ENCODE measurements at places on chromosomes 4 and X.

DNA sequence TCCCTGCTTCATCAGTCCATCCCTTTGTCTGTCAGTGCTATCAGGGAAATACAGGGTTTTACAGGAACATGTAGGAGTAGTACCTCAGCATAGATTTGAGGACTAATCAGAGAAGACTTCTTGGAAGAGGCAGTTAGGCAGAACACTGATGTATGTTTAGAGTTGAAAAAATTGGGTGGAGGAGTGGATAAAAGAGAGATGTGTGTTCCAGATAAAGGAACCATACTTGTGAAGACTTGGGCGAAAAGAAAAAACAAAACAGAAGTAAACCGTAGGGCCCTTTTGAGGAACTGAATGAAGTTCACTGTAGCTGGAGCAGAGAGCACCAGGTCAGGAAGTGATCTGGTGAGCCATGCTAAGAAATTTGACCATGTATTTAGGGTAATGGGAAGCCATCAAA is 32.3 kb downstream of the AFF1 start:
- no peak for DNase-seq

GRCh38 chr4:173247321-173247720 is 78.7 kb downstream of the GALNT7 start:
- DNase-seq, result no peak

DNA sequence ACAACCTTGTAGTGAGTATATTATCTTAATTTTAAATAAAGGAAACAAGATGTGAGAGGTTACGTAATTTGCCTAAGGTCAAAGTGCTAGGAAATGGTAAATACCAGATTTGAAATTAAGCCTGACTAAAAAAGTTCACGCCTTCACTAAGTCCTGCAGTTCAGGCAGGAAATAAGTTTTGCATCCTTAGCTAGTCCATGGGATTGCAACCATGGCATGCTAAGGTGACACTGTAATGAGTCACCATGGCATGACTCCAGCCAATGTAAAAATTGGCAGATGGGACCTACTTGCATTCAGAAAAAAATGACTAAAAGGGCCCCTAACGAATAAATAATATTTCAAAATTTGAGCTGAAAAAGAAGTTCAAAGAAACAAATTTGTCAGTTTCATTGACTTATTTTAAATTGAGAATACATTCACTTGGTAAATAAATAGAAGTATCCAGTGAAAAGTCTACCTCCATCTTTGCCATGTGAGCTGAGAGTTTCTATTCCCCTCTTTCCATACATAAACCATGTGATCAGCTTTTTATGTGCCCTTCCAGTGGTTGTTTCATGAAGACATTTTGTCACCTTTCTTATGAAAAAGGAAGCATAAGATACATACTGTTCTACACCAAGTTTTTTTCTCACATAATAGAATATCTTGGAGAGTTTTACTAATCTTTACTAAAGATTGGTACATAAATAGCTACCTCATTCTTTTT is 72.4 kb downstream of the ANKRD50 start:
- DNase-seq, result peak; percentile 60

DNA sequence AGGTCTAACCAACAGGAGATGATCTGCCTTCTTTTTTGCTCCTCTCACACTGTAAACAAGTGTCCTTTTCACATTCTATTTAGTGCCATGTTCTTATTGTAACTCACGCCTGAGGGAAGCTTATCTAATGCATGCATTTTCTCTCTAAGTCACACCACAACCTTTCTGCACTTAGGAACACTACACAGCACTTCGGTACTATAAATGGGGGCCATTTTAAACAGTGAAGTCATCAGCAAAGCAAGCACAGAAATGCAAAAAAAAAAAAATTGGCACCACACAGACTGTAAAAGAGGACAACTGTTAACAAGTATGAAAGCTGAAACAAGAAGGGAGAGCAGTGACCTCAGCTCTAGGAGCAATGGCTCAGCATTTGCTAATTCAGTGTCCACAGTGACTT is 45.2 kb downstream of the PRSS12 start:
- DNase-seq, result no peak

DNA sequence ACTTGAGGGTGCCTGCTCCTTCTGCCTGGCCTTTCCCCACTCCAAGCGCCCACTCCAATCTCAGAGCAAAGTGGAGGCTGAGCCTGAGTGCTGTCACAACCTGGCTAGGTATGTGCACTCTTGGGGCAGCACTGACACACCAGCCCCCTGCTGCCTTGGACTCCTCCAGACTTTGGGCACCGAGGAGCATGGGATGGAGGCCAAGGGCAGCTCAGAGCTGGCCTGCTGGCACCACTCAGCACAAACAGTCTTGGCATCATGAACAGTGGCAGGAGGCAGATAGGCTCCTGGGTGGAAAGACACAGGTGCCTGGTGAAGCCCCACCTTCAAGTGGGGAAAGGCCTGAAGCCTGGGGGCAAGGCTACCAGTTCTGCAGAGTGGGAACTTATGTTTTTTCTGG is 91.8 kb downstream of the KCNIP4 start:
- no peak for DNase-seq

DNA sequence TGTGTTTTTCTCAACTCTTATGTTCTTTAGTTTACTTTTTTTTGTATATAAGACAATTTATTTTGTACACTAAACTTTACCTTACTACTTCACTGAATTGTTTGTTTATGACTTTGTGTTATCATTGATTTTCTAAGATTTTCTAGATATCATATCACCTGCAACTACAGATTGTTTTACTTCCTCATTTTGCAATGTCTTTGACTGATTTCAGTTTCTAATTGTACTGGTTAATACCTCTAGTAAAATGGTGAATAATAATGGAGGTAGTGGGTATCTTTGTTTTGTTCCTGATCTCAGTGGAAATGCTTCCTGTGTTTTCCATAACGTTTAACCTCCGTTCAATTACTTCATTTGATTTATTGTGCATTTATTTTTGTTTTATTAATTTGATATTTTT is 490.2 kb downstream of the TLL1 start:
- DNase-seq, result no peak

DNA sequence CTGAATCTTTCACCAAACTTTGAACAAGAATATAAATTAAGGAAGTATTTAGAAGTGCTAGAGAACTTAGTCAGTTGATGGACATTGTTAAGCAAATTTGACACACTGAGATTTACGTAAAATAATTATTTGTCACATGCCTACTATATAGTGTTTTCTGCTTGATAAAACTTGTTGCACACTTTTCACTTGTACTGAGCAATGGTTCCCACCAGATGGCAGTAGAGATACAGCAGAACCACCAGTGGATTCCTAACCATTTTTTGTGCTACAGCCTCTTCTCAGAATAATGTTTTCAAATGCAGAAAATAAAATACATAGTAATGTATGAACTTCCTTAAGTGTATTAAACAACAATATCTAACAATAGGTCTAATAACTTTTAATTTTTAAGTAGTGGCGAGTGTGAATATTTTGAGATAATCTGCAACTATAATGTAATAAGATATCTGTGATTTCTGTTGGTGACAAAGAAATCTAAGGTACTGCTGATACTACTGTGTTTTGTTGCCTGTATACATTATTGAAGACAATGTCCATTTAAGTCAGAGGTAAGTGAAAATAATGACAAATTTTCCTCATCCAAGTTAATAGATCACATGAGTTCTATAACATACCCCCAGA is 81.2 kb downstream of the APOOL start:
- peak; percentile 32 for DNase-seq

- DNase-seq, result no peak
These were observed 57.9 kb upstream of the HPSE start for GRCh38 chr4:83392562-83392961.

DNA sequence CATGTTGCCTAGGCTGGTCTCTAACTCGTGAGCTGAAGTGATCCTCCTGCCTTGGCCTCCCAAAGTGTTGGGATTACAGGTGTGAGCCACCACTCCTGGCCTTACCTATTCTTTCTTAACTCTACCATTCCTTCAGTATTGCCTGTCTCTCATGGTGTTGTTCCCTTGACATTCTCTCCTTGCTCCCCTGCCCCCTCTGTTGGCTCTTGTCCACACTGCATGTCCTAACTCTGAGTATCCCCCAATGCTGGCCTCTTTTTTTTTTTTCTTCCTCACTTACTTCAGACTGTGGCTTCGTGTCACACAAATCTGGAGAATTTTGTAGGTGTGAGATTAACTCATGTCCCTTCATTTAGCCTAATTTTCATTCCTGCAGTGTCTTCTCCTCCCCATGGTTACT is 22.9 kb upstream of the FRMPD4 start:
- DNase-seq, result no peak

All from NCI-H460 (cell line).